ENCODE measurements at places on chromosomes 1 and 21.

DNA sequence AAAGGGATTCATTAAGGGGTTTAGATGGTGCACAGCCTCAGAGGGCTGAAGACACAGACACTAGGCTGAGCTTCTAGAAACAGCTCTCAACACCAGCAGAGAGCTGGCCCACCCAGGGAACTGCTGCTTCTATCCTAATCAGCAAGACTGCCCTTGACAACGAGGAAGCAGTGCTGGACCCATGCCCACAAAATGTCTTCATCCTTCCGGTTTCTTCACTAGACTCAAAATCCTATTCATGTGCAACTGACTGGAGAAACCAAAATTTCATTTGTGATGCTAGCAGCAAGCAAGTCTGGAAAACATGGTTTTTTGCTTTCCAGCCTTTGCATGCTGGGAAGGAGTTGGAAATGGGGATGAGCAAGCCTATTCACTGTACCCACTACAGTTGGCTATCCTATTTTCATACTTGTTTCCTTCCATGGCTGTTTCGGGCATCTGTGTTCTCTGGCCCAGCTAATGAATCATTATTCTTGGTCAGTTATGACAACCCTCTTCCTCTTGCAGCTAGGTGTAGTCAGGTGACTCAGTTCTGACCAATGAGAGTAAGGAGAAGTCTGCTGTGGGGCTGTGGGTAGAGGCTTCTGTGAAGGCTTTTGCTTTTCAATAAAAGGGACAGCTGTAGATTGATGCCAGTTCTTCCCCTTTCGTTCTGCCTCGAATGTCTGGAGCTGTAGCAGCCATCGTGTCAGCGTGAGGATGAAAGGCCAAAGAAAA is 14.6 kb upstream of the TMEM61 start:
- DNase-seq = no peak

DNA sequence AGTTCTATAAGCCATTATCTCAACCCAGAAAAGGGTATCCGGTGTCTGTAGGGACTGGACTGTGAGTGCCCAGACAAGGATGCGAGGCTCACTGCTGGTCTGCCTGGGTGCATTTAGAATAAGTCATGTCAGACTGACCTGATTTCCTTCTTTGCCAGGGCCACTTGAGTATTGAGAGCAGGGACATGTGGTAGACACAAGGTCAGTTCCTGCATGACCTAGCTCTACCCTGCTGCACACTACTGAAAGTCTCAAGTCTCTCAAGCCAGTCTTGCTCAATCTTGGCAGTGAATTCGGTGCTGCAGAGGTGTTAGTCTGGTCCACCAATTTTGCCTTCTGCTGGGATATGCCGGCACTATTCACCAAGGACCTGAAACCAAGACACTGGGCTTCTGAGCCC is 180.1 kb downstream of the C1orf94 start:
- no peak for DNase-seq

DNA sequence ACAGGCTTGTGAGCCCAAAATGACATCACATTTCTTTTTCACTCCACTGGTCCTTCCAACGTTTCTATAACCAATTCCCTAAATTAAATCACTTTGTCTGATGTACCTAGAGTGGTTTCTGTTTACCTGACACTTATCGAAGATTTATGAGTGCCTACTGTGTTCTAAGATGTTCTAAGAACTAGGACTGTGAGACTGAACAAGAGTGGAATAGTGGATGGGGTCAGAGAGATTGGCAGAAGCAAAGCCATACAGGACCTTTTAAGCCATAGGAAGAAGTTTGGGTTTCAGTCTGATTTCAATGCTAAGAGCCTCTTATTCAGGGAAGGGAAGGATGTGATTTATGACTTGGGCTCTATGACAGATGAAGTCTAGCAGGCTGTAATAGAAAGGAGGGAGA is 72.3 kb upstream of the LAPTM5 start:
- DNase-seq = no peak

- no peak for DNase-seq
Observed at GRCh38 chr1:1604374-1605033, 4.6 kb upstream of the FNDC10 start.

GRCh38 chr1:27391511-27392095 is 819 bp upstream of the GPR3 start:
- DNase-seq = no peak

DNA sequence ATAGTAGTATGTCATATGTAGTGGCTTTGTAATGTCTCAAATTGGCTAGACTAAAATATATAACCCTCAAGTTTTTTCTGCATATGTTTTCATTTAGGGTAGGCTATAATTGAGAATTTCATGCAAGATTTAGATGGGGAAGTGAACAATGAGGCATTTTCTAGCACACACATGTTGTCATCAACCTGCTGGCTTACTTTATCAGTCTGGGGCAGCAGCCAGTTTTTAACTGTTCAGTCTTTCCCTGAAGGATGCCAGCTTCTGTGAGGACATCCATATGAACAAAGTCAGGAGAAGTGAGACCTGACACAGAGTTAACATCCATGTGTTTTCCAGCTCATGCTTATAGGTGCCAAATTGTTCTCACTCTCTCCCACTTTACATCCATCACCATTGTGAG is 74.7 kb upstream of the OLFM3 start:
- DNase-seq = no peak

DNA sequence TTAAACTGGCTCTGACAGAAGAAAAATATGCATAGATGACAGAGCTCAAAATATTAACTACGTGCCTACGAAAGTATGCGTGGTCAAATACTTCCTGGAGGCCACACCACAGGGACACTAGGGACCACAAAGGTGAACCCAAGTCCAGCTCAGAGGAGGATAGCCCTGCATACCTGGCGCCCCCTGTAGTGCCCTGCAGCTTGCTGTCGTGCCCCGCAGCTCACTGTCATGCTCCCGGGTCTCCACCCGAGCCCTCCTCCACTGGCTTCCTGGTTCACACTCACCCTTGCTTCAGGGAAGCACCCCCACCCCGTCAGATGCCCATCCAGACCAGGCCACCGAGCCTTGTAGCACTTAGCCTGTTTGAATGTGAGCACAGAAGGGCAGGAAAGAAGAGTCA is 16.7 kb upstream of the NADK start:
- no peak for DNase-seq

DNA sequence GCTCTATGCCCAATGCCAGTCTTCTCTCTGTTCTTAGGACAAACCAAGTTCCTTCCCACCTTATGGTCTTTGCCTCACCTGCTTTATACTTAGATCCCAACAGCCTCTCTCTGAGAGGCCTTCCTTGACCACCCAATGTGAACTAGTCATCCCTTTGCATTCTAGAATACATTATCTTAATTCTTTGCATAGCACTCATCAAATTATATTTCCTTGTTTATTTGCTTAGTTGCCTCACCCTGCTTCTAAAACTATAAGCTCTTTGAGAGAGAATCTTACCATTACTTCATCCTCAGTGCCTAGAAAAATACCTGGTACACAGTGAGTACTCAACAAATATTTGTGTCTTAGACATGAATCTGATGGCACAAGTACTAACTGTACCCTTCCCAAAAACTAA is 8.0 kb downstream of the PIGP start:
- no peak for DNase-seq

DNA sequence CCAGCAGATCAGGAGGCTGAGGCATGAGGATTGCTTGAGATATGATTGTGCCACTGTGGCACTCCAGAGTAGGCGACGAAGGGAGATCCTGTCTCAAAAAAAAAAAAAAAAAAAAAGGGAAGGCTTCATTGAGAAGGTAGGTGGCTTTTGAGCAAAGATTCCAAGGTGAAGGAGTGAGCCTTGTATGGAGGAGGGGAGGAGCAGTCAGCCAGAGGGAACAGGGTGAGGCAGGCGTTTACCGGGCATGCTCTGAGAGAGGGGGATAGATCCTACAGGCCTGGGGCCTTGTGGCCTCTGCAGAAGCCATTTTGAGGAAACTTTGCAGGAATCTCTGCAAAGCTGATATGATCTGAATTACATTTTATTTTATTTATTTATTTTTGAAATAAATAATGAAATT is 5.1 kb upstream of the HDAC1 start:
- no peak for DNase-seq

GRCh38 chr1:27005648-27006496 is 6.8 kb downstream of the TENT5B start:
- DNase-seq = no peak

- DNase-seq = no peak
Observed at GRCh38 chr1:111157431-111157830, 17.4 kb downstream of the CEPT1 start.

GRCh38 chr21:43347461-43348169 is 79.3 kb downstream of the SIK1 start:
- DNase-seq = no peak

- no peak for DNase-seq
Observed at GRCh38 chr1:180119837-180120236, 34.8 kb upstream of the QSOX1 start.

GRCh38 chr1:19388980-19389379 is 76.9 kb downstream of the SLC66A1 start:
- DNase-seq = no peak

DNA sequence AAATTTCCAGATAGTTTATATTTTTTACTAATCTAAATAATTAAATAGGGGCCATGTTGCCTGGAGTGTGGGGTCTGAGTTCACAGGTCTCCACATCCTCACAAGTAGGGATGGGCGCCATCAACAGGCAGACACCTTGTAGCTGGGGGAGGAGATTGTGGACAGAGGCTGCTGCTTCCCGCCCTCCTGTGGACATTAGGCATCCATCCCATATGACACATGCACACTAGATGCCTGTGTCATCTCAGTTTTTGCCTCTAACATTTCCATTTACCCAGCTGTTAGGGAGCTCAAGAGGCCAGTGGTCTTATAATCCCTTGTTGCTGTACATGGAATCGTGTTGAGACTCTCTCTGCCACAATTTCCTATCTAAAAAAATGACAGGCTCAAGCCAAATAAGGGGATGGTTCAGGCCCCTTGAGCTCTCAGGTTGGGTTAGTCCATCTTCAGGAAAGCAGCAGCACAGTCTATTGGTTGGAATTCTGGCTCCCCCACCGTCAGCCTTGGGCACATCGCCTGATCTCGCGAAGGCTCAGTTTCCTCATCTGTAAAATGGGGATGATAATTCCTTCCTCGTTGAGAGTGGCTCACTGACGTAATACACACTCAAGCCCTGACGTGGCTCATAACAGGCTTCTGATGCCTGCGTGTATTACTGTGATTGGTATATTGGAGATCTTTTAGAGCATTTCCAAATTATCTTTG is 13.6 kb downstream of the LHX4 start:
- no peak for DNase-seq

DNA sequence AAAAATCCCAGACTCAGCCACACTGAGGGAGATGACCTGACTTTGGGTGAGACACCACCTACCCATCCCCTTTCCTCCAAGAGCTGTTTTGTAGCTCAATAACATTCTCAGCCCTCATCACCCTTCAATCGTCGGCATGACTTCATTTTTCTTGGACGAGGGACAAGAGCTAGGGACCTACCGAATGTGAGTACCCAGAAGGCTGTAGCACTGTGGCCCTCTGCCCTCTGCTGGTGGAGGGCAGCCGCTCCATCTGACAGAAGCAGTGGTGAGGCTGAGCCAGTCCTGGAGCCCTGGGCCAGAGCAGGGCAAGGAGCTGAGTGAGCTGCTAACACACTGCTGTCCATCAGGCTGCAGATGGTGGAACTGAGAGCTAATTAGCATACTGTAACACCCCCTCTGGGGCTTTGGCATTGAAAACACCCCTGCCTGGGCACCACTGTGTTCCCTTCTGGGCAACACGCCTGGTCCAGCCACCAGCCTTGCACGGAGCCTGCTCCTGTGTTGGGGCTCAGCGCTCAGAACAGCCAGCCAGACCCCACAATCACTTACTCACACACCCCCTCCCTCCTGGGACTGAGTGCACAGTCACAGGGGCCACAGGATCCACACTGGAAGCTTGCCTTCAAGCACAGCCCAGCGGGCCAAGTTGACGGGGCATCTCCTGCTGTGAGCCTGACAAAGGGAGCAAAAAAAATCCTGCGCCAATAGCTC is 18.3 kb upstream of the ALPL start:
- DNase-seq = no peak

DNA sequence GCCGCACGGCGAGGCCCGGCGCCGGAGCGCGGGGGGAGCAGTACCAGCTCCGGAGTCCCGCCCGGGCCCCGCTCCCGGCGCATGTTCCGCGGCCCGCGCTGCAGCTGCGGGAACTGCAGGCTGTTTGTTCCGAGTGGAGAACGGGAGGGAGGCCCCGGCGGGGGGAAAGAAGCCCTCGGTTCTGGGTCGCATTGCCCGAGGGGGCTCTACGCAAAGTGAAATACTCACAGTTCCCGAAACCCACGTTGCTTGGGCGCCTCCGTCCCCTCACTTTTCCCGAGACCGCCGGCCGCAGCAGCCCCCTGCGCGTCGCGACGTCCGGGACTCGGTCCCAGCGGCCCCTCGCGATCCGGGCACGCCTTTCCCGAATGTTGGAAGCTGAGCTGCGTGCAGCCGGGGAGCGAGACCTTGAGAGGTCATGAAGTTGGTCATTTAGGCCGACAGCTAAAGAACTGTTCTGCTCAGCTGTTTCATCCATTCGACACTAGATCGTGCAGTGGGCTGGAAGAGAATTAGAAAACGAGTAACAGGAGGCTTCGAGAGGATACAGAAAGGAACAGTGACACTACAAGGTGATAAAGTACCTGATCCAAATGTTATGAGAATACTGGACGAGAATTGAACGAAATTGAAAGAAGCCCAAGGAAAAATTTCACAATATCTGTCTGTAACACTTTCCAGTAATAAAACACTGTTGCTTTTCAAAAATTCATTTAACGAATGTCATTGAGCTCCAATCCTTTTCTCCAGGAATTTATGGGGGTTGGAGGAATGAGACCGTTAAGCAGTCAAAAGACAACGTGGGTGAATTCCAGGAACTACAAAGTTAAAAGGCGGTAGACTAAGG is 657 bp upstream of the LIN9 start:
- no peak for DNase-seq

GRCh38 chr1:24251501-24251900 is 64.4 kb upstream of the IFNLR1 start:
- DNase-seq = no peak

DNA sequence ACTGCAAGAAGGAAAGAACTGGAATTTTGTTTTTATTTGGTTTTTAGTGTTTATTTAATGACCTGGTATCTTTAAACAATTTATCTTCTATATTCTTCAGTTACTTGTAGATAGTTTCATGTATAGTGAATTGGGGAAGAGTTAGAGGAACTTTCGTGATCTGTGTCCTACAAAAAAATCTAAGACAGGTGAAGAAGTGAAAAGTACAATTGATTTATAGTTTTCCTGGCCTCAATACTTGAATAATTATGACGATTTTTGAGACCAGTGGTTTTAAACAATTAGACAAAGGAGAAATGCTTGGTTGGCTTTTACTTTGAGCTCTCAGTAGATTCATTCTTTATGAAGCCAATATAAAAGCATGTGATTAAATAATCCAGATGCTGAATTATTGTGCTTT is 7.5 kb downstream of the MIER1 start:
- no peak for DNase-seq

- DNase-seq = no peak
Observed at GRCh38 chr21:41445465-41445862, 19.4 kb downstream of the MX1 start.

- DNase-seq = no peak
Observed at GRCh38 chr1:85617633-85618100, 37.1 kb downstream of the CCN1 start.

DNA sequence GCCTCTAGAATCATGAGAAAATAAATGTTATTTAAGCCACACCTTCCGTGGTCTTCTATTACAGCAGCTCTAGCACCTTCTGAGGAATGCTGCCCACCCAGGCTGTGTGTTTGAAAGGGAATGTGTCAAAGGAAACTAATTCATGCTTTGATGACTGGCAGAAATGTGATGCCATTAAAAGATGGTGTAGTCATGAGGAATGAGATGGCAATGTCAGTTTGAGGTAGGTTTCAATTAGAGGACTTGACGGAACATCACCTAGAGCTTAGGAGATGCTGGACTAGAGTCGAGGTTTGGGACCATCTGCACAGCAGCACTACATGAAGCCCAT is 10.6 kb downstream of the PDZK1 start:
- no peak for DNase-seq
